GM12865 (cell line): ENCODE measurements at places on chromosomes 3 and 15.

DNA sequence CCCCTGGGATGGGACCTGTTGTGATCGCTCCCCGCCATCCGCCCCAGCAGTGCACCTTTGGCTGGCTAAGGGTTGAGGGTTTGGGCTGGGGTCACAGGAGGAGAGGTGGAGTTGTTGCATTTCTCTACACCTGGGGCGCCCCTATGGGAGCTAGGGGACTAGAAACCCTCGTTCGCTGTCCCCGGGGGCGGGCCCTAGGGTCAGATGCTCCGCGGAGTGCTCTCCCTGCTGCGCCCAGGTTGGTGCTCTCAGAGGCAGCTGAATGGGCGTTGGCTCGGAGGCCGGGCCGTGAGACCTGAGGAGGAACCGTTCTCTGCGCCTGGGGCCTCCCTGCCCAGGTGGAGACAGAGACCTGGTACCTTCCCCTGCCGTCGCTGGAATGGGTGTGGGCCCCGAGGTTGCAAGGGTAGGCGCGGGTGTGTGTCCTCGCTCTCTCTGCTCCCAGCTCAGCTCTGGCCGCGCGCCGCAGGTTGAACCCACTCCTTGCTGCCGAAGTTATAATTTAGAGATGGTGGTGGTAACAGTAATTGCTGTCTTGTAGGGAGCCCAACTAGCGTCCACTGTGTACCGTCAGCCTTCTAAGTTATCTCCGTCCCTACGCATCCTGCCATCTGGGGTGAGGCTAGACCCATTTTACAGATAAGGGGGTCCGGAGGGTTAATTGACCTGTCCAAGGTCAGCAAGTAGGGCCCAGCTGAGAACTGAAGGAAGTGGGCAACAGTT lies 965 bp downstream of the FLNB start:
- DNase-seq: peak; percentile 27

- DNase-seq: no peak
Measured at GRCh38 chr3:42031808-42032480, 59.2 kb upstream of the TRAK1 start.

- DNase-seq: no peak
Measured at GRCh38 chr3:62795978-62796657, 79.1 kb downstream of the CADPS start.

DNA sequence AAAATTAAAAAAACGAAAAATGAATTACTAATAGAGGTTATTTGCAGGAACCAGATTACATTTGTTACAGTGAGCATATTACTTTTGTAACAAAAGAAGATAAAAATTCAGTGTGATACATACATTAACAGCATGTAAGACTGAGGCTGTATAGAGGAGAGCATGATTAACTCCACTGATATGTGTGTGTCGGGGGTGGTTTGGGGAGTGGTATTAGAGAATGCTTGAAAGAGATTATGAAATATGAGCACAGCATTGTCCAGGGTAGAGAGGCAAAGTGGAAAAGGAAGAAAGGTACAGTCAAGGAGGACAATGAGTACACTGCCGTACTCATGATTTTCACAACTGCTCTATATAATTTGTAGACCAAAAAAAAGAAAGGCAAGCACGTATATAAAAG lies 62.9 kb upstream of the LRRFIP2 start:
- no peak for DNase-seq

GRCh38 chr15:73751511-73751898 lies 1.6 kb downstream of the INSYN1 start:
- DNase-seq: no peak

- no peak for DNase-seq
Measured at GRCh38 chr3:149233323-149233722, 11.7 kb upstream of the CP start.

DNA sequence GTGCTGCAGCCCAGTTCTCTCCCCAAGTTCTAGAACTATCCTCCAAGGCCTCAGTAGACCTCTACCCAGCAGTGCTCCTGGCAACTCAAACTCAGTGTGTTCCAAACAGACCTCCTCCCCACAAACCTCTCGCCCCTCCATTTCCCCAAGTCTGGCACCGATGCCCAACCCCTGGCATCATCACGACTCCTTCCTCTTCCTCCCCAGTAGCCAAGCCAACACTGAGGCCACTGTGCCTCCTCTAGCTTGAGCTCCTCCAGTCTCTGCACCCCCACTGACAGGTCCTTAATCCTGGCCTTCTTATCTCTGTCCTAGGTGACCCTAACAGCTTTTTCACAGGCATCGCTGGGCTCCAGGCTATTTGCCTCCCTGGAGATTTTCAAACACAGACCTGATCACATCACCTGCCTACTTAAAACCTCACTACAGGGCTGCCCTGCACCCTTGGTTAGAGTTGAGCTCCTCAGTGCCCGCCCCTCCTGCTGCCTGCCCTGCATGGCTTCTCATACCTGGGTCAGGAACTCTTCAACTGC lies 6.8 kb downstream of the ARPIN start:
- DNase-seq: no peak
